ENCODE measurements at places on chromosomes 4 and X.
A peak's percentile ranks its signal among the peaks of the same experiment; 100 is the strongest.

- no peak for DNase-seq
Measured at GRCh38 chr4:120299631-120300030, 233.0 kb upstream of the MAD2L1 start.

DNA sequence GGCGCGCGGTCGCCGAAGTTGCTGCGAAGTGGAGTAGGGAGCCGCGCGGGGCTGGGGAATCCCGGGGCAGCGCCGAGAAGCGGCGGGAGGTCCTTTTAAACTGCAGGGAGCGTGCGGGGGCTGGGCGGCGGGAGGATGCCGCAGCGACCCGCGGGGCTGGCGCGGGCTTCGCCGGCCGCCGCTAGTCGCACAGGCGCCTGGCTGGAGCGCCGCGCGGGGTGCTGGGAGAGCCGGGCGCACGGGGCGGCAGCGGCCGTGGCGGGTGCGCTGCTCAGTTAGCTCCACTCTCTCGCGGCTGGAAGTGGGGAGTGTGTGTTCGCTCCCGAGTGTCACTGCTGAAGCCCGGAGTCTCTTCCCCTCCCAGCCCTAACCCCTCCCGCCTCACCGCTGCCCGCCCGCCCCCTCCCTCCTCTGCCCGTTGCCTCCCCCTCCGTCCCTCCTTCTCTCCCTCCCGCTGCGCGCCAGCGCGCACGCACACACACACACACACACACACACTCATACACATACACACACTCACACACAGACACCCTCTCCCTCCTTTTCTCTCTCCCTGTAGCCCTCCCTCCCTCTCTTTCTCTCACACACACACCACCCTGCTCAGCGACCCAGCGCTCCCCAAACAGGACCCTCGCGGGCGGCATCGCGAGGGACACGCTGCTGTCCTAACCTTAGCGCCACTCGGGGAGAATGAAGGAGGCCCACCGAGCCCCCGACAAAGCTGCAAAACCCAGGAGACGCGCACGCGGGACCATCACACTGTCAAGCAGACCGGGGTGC lies at the start of gene NDNF:
Gene NDNF, minus strand, starts transcription at position 312 of the 780 bp plus-strand sequence. CDS start 26,698 bp downstream, outside the sequence.
- DNase-seq = peak; percentile 29

GRCh38 chrX:74250574-74250973 lies 53.4 kb upstream of the ZCCHC13 start:
- no peak for DNase-seq

DNA sequence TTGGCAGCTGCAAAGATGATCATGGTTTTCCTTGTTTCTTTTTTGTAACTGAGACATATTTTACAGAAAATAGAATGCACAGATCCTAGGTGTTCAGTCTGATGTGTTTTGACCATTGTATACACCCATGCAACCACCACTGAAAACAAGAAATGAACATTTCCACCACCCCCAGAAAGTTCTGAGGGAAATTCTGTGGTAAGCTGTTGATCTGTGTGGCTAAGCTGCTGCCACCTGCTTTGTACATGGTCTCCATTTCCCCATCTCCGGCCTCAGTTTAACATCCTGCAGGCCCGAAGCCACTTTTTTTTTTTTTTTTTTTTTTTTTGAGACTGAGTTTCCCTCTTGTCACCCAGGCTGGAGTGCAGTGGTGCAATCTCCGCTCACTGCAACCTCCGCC lies 65.3 kb downstream of the NYX start:
- no peak for DNase-seq

DNA sequence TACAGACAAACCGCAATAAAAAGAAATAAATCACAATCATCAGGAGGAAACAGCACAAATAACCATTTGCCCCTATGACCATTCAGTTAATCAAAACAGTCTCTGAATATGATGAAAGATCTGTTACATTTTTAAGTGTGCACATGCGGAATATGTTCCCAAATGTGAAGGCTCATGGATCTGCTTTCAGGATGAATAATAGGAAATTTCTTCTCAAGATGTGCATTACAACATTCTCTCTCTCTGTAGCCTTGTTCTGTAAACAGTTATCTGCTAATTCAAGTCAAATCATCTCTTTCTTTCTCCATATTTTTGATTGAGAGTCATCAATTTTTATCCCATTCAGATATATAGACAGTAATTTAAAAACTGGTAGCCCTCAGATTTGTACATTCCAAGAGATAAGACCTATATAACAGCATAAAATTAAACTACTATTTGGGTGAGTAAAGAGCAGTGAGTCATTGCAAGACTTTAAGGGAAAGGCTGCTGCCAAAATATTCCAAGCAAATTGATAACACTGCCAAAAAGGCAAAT lies 433.9 kb upstream of the ATOH1 start:
- DNase-seq = no peak

DNA sequence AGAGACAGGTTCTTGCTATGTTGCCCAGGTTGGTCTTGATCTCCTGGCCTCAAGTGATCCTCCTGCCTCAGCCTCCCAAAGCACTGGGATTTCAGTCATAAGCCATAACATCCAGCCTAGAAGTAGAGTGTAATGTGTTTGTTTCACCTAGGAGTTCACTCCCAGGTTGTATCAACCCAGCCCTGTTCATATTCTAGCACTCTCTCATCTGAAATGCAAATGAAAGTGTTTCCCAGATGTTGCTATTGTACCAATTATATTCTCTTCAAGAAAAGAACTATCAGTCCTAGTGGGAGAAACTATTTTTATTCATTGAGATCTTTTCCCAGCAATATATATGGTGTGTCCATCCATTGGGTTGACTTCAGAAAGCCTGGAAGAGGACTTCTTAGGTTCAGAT lies 72.6 kb downstream of the USP38 start:
- DNase-seq = no peak

DNA sequence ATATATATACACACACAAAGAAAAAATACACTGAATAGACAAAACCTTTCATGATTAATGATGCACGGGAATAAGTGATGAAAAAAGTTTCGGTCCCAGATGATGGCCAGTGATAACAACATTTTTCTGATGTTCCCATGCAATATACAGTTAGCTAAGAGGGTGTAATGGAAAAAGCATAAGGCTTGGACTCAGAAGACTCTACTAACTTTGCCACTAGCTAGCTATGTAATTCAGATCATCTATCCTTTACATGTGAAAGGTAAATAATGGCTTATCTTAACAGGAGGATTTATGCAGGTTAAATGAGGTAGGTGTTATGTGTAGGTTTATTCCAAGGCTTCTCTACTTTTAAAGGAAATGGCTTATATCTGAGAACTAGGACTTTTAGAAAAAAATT lies 4.3 kb downstream of the RPS3A start:
- no peak for DNase-seq

- peak; percentile 19 for DNase-seq
Measured at GRCh38 chrX:39652336-39652735, 445.4 kb downstream of the BCOR start.

- DNase-seq = no peak
Measured at GRCh38 chrX:116172976-116173375, 2.4 kb downstream of the AGTR2 start.

- no peak for DNase-seq
Measured at GRCh38 chr4:17068392-17068791, 169.9 kb upstream of the LDB2 start.

GRCh38 chrX:65821721-65822496 lies 154.5 kb downstream of the MSN start:
- peak; percentile 6 for DNase-seq

GRCh38 chrX:19866626-19867410 lies 20.6 kb downstream of the SH3KBP1 start:
- DNase-seq = no peak

GRCh38 chr4:99860521-99860920 lies 33.7 kb downstream of the LAMTOR3 start:
- DNase-seq = no peak

GRCh38 chr4:178387756-178388155 lies 945.5 kb upstream of the AGA start:
- no peak for DNase-seq

GRCh38 chr4:173170182-173170778 lies 1.7 kb downstream of the GALNT7 start:
- DNase-seq = no peak

DNA sequence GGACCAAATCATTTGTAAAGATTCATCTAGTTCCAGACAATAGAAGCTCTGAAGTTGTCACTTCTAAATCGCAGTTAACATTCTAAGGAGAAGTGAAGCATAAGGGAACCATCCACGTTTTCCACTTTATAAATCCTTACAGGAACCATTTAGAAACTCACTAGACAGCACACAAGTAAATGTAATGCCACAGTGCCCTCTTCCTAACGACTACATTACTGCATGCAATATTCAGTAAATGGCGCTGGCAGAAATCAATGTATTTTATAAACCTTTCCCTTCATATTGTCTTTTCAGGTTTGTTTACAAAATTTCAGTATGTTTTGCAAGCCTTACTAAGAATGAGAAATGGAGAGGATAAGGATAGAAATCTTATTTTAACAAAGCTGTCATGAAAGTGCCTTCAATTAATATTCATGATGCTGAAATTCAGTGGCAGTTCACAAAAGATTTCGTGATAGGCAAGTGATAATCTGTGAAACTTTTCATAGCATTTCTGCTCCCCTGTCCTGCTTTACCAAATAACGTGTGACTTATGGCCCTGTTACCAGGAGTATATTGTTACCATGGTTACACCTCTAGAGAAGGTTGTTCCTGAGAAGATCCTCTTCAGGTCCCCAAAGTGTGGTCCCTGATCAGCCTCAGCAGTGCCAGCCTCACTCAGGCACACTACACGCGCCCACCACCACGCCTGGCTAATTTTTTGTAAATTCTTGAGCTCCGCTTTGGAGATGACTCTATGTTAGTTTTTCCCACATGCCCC lies 54.2 kb downstream of the TMA16 start:
- peak; percentile 50 for DNase-seq

DNA sequence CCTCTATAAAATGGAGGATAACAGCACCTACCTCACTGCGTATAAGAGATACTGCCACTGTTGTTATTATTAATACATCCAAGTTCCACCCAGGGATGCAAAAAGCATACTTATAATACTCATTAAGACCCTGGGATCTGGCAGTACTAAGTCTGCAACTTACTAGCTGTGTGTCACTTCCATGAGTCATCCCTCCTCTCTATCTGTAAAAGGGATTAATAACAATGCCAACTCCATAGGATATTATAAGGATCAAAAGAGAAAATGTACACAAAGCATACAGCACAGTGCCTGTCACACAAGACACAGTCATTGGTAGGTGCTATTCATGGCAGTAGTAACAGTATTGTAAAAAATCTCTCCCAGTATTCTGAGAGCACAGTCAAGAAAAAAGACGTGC lies 216.7 kb downstream of the HS6ST2 start:
- no peak for DNase-seq

GRCh38 chr4:19583827-19584569 lies 667.7 kb upstream of the SLIT2 start:
- no peak for DNase-seq

DNA sequence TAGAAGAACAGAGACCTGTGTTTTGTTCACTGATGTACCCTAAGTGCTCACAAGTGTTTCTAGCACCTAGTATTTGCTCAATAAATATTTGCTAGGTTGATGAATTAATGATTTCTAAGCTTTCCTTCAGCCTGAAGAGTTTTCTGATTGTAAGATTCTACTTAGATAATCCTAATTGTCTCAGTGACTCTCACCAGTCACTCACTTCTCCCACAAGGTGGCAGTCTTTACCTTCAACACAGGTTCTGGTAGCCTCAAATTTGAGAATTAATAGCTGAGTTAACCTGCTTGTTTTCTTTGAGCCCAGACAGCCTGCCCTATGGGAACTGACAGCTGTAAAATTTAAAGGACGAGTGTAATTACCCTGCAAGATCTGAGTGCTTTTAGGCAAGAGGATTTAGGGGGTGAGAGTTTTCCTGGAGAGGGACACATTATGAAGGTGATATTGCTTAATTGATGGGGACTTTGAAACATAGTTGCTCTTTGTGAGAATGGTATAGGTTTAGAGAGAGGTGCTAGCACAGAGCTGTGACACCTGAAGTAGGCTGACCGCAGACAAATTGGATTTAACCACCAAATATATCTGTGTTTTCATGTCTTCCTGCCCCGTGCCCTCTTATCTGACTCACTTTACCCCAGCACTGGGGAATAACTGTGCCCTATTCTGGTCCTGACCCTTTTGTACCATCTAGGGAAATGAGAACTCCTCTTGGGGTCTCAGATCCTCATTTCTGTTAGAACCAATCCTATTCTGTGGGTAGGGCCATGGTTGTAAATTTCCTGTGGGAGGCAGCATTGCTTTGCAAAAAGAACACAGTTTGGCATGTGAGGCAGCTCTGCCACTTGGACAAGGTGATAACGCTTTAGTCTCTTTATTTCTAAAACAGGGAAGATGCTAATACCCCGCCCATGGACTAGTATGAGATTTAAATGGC lies 27.7 kb downstream of the CD38 start:
- DNase-seq = peak; percentile 65

GRCh38 chrX:69232945-69233344 lies 67.7 kb upstream of the PJA1 start:
- no peak for DNase-seq

DNA sequence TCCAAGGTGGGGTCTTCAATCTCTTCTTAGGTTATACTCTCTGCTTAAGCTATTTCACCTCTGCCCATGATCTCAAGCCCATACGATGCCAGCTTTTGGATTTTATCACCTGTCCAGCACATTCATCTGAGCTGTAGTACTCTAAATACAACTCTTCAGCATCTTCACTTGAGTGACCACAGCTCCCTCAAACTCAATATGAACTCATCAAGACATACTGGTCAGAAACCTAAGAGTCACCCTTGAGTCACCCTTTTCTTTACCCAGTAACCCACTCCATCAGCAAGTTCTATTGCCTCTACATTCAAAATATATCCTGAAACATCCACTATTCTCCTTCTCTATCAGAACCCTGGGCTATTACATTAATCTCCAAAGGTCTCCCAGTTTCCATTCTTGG lies 69.4 kb downstream of the DCHS2 start:
- DNase-seq = no peak

DNA sequence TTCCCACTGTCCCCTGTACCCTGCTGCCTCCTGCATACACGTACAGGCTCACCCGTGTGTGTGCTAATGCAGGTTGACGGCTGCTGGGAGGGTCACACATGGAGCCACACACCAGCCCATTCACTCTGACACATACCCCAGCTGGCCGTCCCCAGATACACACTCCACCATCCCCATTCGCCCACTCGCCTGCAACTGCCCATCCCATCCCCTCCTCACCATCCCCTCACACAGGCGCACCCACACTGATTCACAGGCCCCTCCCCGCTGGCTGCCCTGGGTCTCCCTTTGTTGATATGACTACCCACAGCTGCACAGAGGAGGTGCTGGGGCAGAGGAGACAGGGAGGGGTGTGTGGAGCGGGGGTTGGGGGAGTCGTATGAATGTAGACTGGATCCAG lies 25.7 kb downstream of the PJA1 start:
- no peak for DNase-seq

DNA sequence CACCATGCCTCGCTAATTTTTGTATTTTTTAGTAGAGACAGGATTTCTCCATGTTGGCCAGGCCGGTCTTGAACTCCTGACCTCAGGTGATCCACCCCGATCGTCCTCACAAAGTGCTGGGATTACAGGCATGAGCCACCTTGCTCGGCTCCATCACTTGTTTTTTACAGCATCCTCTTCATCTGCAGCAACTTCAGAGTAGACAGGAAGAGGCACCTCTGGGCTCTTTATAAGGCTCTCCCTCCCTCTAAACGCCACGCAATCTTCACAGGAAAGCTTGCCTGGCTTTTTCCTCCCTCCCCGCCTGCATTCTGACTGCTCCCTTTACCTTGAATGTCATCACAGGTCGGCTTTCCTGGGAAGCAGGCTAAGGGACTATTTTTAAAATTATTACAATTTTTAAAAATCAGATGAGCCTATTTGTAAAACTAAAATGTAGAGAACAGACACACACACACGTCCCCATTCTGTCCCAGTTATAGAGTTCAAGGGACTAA lies 111.5 kb upstream of the LDB2 start:
- DNase-seq = no peak
